ENCODE measurements at places on chromosomes 4 and X.

DNA sequence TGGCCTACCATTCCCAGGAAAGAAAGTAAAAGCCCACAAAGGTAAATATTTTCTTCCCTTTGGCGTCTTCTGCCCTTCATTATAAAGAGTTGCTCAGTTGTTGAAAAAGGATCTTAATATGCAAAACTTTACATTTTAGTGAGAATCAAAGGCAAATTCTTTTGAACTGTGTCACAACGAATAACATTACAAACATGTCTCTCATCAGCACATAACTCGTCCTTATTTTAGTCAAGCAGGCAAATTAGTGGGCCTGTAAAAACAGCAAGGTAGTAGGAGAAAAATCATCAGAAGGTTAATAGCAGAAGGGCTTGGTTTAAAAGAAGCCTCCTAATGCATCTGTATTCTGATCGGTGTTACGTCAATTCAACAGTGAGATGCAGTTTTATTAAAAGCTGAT lies 647.3 kb upstream of the DIPK2B start:
- no peak for DNase-seq

GRCh38 chr4:161254375-161254774 lies 909.4 kb downstream of the FSTL5 start:
- DNase-seq: no peak

GRCh38 chr4:84479663-84480062 lies 19.4 kb downstream of the NKX6-1 start:
- no peak for DNase-seq

GRCh38 chr4:152460488-152460887 lies 75.4 kb downstream of the FBXW7 start:
- no peak for DNase-seq

DNA sequence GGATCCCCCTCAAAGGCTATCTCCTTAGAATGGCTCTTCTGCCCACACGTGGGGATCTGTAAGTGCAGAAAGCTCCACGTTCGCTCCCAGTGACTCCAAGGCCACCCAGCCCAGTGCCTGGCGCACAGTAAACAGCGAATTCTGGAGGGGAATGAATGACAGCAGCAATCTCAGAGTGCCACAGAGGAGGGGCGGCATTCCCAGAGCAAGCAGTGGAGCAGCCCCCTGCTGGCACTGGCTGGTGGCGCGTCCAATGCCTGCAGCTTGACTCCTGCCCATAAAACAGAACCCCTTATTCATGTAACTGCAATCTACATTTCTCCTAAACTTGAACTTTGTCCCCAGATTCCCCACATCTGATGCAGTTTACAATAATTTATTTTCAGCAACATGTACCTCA lies 6.9 kb upstream of the HELT start:
- DNase-seq: no peak
